NCI-H1105 (cell line): ENCODE measurements at places on chromosomes 7 and 10.

GRCh38 chr10:76311752-76312636 lies 880.6 kb downstream of the LRMDA start:
- no peak for DNase-seq

- DNase-seq: no peak
Measured at GRCh38 chr7:116239434-116239833, 29.1 kb downstream of the TES start.

GRCh38 chr10:28668363-28669226 lies 8.7 kb upstream of the BAMBI start:
- DNase-seq: no peak

DNA sequence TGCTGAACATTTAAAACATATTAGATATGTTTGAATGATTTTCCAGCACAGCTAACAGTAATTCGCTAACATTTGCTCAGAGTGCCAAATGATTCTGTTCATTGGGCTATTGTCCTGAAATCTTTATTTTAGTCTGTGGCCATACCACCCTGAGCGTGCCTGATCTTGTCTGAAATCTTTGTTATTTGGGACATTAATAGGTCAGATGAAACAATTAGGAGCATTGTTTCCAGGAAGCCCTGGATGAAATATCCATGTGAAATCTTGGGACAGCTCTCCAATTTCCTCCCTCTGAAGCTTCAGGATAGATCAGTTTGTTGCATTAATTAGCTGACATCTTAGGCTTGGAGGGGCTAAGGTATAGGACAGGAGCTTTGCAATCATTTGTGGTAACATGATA lies 512.0 kb downstream of the KIF20B start:
- DNase-seq: no peak

- DNase-seq: no peak
Measured at GRCh38 chr10:124737708-124738107, 6.5 kb downstream of the FAM53B start.

- DNase-seq: no peak
Measured at GRCh38 chr10:73859784-73860491, 14.4 kb downstream of the CAMK2G start.

DNA sequence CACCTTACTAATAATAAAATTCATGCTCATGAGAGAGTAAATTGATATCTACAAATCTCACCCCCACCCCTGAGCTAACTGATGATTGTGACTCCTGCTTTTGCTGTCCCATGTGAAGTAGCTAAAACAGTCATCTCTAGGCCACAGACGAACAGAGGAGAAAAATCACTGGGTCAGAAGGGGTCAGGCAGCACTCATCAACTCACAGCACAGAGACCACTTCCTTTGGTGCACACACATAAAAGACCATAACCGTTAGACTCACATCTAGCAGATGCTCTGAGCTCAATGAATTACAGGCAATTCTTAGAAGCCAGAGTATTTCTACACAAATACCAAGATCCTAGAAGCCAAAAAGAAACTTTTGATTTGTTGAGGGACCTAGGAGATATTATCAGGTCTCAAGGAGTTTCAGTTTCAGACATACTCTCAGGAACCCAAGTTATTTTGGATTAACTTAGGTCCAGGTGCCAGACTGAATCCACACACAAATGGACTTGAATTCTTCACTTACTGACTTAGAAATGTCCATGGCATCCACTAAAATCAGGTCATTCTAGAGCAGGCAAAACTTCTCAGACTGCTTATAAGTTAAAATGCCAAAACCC lies 65.0 kb upstream of the TES start:
- DNase-seq: no peak

GRCh38 chr7:140640060-140640637 lies 464 bp downstream of the DENND2A start:
- DNase-seq: no peak

- no peak for DNase-seq
Measured at GRCh38 chr7:35993676-35994606, 159.1 kb upstream of the EEPD1 start.
